ENCODE measurements at places on chromosomes 11 and 22.
A peak's percentile ranks its signal among the peaks of the same experiment; 100 is the strongest.

DNA sequence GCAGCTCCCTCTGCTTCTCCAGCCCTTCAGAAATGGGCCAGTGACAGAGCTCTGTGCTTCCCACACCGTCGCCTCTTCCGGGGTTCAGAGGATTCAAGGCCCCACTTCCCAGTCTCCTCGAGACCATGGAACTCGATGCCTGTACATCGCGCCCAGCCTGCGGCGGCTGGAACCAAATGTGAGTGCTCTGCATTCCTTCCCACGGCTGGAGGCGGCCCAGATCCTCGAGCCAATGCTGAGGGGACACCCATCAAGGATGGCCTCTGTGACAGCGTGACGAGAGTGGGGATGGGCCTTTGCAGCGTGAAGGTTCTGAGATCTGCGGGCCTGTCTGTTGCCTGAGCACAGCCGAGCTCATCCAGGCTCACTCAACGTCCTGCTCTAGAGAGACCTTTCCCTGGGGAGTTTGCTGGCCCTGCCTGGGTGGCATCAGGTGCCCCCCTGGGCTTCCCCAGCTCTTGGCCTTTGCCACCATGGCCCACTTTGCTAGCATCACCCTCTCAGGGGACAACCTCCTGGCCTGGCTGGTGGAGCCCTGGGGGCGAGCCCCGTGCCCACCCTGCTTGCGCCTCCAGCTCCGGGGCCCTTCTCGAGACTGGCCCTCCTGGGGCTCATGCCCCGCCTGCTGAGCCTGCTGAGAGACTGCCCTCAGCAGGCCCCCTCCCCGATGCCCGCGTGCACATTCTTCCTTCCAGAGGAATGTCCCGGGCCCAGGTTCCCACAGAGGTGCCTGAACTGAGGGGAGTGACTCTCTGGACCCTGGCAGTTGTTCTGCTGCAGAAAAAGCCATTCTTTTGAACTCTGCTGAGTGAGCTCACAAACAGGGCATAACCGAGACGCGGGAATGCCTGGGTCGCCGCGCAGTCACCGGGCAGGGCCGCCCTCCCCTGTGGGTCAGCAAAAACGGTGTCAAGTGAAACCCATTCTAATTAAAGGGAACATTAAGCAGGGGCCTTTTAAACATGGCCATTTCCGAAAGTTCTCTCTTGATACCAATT, 7.3 kb upstream of the MYEOV start:
- no peak for DNase-seq

- DNase-seq = no peak
These were observed 98.8 kb downstream of the MSANTD4 start for GRCh38 chr11:105923252-105923651.

GRCh38 chr11:35978183-35978582, 34.3 kb downstream of the LDLRAD3 start:
- no peak for DNase-seq

- DNase-seq = peak; percentile 70
These were observed 59.1 kb downstream of the WNT11 start for GRCh38 chr11:76147106-76147740.

DNA sequence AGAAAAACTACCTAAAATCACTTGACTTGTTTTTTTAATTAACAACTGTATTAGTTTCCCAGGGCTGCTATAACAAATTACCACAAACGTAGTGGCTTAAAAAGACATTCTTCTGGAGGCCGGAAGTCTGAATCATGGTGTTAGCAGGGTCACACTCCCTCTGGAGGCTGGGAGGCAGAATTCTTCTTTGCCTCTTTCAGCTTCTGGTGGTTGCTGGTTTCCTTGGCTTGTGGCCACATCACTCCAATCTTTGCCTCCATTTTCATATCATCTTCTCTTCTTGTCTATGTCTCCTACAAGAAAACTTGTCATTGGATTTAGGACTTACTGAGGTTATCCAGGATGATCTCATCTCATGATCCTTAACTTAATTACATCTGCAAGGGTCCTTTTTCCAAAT, 7.4 kb upstream of the INCENP start:
- no peak for DNase-seq

DNA sequence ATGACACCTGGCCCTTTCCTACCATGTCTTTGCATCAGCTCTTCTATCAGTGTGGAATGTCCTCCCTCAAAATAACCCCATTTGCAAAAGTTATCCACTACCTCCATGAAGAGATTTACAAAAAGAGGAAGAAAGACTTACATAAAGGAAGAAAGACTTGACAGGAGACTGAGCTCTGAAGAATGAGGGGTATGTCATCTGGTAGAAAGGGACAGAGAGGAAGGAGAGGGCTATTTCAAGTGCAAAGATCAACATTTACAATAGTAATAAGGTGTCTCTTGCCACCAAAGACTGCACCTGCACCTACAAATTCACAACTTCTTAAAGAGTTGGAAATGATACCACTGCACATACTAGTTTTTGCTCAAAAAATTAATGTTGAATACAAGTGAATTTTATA, 18.2 kb downstream of the PAK1 start:
- DNase-seq = no peak

DNA sequence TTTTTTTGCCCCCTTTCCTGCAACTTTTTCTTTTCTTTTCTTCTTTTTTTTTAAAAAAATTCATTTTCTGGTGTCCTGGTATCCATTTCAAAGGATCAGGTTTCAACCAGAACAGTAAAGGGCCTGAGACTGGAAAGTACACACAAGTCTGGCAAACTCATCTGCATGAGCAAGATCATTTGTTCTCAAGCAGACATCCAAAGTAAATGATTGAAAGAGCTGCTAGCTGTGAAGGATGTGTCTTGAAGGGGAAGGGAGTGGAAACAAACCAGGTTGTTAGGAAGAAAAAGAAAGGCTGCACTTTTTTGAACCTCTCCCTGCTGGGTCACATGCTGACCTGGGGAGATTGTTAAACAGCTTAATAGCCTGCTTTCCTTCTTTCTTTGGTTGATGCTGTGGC, 5.3 kb downstream of the YAP1 start:
- DNase-seq = no peak

GRCh38 chr11:126318574-126319373, 14.9 kb downstream of the DCPS start:
- no peak for DNase-seq

DNA sequence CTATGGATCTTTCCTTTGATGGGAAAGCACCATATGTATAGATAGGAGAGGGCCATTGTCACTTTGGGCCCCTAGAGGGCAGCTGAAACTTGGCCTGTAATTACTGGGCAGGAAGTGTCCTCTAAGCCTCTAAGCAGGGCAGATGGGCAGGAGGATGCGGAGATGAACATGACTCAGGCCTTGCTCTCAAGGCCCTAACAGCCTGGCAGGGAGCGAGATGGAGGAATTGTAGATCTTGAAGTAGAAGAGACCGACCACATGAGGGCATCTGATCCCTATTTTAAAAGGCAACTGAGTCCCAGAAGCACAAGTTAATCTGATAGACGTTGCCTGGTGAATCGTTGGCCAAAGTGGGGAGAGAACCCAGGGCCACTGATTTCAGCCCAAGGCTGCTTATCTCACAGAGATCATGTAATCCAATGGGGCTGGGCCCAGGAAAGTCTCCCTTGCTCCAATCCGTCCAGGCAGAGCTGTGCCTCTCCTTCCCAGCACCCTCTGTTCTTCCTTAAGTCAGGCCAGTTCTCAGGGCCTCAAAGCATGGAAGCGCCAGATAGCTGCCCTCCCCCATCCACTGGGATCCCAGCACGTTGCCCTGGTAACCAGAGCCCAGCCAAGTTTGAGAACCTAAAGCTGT, 2.5 kb upstream of the SEPTIN3 start:
- DNase-seq = peak; percentile 90

GRCh38 chr11:72036687-72037086, 38.0 kb downstream of the IL18BP start:
- no peak for DNase-seq
